Endothelial cell (in vitro differentiated cells): ENCODE measurements at places on chromosomes 1 and 21. TPM values are rescaled to one million over a fixed set of nuclear protein-coding genes. Genes with fewer than 3 reads are reported as not detected.

LRRC38 gene
- total RNA-seq, result not detected

CLEC20A gene
- not detected for total RNA-seq

ST6GALNAC3 gene
- 46.8 TPM for total RNA-seq

CD5L gene
- not detected for total RNA-seq

KCNJ9 gene
- total RNA-seq, result 0.05 TPM

PCP4L1 gene
- not detected for total RNA-seq

TSPAN1 gene
- total RNA-seq, result 1.1 TPM

NEXN gene
- total RNA-seq, result 2.4 TPM

HAO2 gene
- not detected for total RNA-seq

TNFSF4 gene
- 0.15 TPM for total RNA-seq

LHX8 gene
- not detected for total RNA-seq

SH2D2A gene
- not detected for total RNA-seq

- DNase-seq, result no peak
These were observed at the start of gene SLC5A9 for GRCh38 chr1:48222501-48223242. SLC5A9 (plus strand) TSS chr1:48222716; CDS start chr1:48222737, 21 bp downstream.

- DNase-seq, result no peak
These were observed 25.9 kb downstream of the DYRK1A start for GRCh38 chr21:37392441-37392840.

- DNase-seq, result no peak
These were observed 39.8 kb downstream of the SNAP47 start for GRCh38 chr1:227774821-227775661.

GRCh38 chr21:43294194-43294902, 125.5 kb downstream of the CRYAA start:
- no peak for DNase-seq

- no peak for DNase-seq
These were observed 20.9 kb upstream of the PDXK start for GRCh38 chr21:43697758-43698643.

DNA sequence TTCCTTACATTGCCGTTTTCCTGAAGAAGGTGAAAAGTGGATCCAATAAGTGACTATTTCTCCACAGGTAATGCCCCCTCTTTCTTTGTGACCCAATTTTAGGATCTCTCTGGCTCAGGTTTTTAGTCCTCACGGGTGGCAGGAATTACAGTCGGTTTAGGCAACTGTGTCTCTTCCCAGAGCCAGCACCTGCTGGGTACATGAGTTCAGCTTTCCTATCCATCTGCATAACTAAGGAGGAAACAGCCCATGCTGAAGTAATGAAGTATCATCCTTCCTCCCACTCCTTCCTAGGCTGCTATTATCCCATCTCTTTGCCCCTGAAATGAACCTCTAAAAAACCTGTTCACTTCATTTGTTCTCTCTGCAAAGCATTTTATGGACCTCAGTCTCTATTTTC, 544.6 kb downstream of the NEGR1 start:
- DNase-seq, result no peak

DNA sequence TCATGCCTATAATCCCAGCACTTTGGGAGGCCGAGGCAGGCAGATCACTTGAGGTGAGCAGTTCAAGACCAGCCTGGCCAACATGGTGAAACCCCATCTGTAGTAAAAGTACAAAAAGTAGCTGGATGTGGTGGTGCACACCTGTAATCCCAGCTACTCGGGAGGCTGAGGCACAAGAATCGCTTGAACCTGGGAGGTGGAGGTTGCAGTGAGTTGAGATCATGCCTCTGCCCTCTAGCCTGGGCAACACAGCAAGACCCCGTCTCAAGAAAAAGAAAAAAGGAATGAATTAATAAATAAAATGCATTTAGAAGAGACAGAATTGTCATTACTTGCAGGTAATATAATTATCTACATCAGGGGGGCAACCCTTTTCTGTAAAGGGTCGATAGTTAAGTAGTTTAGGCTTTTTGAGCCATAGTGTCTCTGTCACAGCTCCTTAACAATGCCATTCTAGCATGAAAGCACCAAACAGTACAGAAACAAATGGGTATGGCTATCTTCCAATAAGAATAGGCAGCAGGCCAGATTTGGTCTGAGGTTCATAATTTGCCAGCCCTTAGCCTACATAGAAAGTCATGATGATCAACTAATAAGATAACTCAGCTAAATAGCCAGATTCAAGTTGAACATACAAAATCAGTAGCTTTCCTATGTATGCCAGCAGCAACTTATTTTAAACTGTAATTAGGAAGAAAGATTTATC, 56.8 kb downstream of the RPRD2 start:
- DNase-seq, result no peak

- DNase-seq, result no peak
These were observed 2.8 kb upstream of the ZC3H12A start for GRCh38 chr1:37471345-37472231.

DNA sequence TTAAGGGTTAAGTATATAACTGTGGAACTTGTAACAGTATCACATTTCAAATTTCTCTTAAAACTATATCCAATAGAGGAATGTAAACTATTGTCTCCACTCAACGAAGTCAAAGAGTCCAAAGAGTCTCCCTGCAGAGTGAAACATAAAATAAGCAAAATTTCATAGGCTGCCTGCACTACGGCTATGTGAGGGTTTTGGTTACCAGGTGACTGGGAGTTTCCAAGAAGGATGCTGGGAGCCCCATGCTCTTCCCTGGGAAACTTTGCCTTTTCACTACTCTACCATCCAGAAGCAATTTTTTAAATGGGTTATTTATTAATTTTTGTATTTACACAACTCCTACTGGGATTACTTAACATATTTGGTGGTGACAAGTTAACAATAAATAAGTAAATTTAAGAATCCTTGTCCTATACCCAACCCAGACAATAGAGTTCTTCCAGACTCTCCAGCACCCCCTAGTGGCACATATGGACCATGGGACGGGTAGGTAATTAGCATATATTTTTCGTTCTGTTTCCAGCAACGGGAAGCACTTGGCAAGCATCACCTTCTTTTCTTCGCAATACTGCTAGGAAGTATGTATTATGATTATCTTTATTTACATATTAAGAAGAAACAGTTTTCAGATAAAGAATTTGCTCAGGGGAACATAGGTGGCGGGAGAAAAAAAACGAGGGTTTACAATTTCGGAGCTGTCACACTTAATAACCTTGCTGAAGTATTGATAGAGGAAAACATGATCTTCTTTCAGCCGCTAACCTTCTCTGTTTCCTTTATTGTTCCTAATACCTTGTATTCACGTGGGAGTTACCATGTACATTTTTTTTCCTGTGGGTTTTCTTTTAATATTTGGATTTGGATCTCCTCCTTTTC, 3.5 kb downstream of the FMO2 start:
- peak; percentile 45 for DNase-seq

GRCh38 chr1:29584362-29584761, 348.0 kb downstream of the PTPRU start:
- DNase-seq, result no peak

DNA sequence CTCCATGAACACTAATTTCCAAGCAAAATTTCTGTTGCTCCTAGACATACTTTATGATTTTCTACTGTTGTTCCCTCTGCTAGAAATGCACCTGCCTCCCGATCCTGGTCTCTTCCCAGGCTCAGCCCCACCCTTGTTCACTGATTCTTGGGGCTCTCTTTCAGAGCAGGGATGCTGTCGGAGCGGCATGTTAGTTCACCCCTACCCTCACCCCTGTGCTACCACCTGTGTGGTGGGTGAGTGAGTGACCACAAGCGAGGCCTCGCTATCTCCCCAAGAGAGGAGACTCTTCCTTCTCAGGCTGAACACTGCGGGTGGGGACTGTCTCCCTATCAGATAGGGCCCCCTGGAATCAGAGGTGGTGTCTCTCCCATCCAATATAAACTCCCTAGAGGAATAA, 4.9 kb upstream of the S100A8 start:
- no peak for DNase-seq

DNA sequence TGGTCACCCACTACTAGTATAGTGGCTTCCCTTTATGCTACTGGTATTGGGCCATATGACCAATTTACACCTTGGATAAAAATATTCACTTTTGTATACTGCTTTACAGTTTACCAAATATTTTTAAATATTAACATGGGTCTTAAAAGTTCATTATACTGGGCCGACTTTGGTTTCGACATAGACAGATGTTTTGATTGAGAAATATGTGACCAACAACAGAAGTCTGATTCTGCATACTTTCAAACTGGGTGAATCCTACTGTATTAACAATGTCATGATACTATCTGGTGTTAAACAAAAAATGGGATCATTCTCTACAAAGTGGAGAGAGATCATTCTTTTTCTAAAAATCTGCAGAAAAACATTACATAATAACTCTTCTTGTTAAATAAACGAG, 134.8 kb downstream of the AKT3 start:
- DNase-seq, result no peak

GRCh38 chr1:234610061-234610665, at the start of gene IRF2BP2:
IRF2BP2 (minus strand) TSS chr1:234610178; CDS start chr1:234609494, 684 bp downstream.
- peak; percentile 84 for DNase-seq

GRCh38 chr1:212700892-212701819, 1.5 kb upstream of the BATF3 start:
- peak; percentile 47 for DNase-seq

DNA sequence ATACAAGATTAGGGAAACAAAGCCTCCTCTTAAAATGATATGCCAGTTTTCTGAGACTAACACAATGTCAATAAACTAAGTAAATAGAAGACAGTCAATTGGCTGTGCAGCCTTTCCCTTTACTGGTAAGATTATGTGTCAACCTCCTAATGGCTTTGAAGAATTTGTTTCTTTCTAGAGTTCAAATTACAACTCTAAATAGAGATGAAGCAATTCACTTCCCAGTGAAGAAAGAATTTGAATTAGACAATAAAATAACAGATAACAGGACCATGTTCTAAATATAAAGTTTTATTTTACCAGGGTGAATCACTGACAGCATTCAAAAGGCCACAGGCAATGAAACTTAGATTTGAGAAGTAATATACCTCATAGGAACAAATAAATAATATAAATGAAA, 680.3 kb downstream of the PLA2G4A start:
- no peak for DNase-seq

DNA sequence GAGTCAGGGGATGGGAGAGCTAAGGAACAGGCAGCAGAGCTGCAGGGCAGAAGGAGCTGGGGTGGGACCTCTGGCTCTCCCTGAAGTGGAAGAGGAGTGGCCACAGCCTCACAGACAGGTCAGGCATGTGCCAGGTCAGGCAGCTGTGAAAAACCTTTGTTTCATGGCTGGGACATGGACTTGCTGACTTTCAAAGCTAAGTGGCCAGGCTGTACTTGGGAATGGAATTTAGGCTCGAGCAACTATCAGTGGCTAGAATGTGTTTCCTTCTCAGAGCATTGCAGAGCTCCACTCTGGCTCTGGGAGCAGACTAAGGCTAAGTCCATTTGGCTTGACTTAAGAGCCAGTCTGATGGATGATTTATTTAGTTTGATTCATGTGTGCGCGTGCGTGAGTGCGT, 385.1 kb downstream of the LMX1A start:
- DNase-seq, result no peak

GRCh38 chr1:84742653-84743052, 52.4 kb upstream of the SSX2IP start:
- no peak for DNase-seq

DNA sequence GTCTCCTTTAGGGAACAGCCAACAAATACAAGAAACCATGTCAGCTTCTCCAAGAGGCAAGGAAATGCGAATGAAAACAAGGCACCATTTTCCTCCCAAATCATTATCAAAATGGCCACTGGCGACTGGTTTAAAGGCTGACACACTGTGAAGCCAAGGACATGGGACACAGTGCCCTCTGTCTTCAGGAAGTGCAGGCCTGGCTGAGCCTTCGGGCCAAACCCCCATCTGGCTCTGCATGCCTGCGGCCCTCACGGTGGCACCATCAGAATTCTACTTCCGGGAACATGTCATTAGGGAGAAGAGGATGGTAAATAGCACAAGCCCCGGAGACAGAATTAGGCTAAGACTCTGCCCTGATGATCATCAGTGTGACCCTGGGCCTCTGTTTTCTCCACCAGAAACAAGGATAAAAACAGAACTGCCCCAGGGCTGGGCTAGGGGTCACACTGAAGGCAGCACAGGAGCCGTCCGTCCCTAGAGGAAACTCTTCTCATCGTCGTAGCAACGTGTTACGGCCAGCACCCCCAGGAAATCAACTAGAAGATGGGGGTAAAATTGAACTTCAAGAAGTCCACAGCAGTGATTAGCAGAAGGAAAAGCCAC, 103.5 kb downstream of the NPHP4 start:
- no peak for DNase-seq
